H4 (cell line): ENCODE measurements at places on chromosomes 12 and 14.

GRCh38 chr14:69091006-69091405, 61.9 kb downstream of the DCAF5 start:
- DNase-seq: no peak

GRCh38 chr12:96698965-96699364, 208.1 kb upstream of the NEDD1 start:
- peak; percentile 90 for DNase-seq

DNA sequence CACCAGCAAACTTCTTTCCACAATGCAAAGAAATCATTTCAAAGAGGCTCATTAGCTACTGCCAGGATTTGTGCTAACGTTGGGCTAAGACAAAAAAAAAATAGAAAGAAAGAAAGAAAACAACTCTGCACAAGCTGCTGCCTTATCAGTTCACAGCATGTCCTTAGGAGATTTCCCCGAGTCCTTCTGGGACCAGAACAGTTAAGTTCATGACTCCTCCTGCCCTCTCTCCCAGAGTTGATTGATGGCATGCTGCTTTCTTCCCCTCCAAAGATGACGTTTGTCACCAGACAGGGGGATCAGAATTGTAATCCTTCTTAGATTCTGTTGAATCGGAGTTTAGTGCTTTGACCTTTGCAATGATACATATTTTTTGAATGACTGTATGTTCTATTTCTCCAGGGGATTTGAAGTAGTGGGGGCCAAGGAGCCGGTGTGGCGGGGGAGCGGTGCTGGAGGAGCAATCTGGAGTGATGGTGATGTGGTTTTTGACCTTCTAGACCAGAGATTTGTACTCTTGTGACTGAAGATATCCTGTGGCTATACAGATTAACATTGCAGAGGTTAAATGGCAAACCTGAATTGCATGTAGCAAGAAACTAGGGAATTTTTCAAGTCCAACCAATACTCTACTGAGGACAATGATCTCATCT, 409.2 kb upstream of the TMPO start:
- no peak for DNase-seq

GRCh38 chr12:104054681-104055346, 4.8 kb upstream of the GLT8D2 start:
- no peak for DNase-seq

GRCh38 chr12:124940393-124941169, 26.1 kb upstream of the UBC start:
- DNase-seq: peak; percentile 93

- DNase-seq: no peak
Measured at GRCh38 chr12:54045868-54046521, 7.6 kb upstream of the HOXC4 start.

DNA sequence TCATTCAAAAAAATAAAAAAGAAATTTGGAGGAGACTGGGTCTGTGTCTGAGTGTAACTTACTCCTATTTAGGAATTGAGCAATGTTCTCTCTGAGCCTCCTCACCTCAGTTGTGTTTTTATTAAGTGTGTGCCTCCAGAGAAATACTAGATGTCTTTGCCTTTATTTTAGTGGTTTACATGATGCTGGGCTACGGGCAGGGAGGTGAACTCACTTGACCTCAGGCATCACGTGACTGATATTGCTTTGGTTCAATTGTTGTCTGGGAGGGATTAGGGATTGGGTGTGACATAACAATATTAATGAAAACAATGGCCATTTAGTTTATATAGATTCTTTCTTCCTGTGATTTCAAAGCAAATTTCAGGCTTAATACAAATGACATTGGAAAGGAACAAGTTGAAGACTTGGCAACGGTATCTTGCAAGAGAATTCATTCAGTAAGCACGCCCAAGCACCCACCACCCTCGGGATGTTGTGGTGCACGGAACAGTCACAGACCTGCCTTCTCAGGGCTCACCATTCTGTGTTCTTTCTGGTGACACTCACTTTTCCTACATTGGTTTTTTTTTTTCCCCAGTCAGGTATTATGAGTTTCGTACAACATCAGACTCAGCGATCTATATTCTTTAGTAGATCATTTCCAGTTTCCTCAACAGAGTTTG, 77.5 kb downstream of the BMP4 start:
- no peak for DNase-seq

DNA sequence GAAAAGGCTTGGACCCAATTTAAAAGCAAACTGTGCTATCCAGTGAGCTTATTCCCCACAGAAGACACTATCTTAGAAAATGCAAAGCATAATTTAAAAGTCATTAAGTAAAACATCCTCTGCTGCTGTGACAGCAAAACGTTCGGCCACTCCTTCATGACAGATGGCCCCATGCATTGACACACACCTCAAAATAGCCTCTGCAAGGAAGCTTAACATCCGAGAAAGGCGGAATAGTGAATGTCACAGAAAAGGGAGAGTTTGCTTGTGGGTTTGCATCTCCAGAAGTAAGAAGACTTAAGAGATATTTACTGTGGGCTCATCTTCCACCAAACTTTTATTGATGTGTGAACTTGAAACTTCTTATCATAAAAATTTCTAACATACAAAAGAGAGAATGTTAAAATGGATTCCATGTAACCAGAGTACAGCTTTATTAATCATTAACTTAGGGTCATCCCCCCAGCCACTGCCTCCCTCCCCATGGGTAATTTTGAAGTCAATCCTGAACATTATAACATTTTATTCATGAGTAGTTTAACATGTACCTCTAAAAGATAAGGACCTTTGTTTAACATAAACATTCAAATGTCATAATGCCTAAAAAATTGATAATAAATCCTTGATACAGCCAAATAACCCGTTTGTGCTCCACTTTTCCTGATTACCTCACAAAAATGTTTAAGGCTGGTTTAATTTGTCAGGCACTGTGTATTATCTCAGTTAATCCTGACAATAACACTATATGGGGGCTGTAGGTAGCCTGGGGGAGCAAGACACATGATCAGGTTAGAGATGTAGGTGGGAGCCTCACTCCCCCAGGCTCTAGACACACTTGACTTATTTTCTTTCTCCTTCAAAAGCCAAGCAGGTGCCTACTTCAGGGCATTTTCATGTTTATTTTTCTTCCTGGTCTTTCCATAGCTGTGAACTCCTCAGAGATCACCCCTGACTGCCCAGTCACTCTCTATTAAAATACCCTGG, 119.7 kb upstream of the TMCC3 start:
- DNase-seq: no peak

- DNase-seq: no peak
Measured at GRCh38 chr14:74977164-74977900, 21.9 kb upstream of the PGF start.

- DNase-seq: no peak
Measured at GRCh38 chr12:51891843-51892242, 3.9 kb downstream of the ANKRD33 start.

GRCh38 chr14:92473261-92473968, 40.2 kb upstream of the RIN3 start:
- no peak for DNase-seq

DNA sequence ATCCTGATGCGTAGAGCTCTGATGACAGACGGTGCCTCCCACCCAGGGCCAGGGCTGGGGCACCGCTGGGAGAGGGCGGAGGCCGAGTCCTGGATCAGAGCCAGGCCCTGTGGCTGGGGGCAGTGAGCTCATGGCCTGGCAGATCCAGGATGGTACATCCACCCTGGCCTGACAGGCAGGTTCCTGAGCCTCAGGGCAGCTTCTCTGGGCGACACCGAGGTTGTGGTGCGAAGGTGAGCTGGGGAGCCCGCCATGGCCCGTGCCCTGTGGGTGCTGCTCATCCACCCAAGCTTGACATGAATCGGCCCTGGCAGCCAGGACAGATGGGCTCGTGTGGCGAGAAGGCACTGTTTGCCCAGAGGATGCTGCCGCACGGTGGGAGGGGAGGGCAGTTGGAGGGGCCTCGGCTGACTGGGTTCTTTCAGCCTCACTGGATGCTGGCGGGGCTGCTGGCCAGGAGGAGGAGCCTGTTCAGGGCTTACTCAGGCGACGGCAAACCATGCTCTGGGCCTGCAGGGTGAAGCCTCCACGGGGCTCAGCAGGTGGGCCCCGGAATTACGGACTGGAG, 16.6 kb downstream of the LRTM2 start:
- DNase-seq: no peak
